Endothelial cell (in vitro differentiated cells): ENCODE measurements at places on chromosomes 4 and X. TPM values are rescaled to one million over a fixed set of nuclear protein-coding genes. Genes with fewer than 3 reads are reported as not detected.

Gene MTNR1A
- total RNA-seq: not detected

Gene EGFL6
- total RNA-seq: not detected

GRCh38 chr4:156811286-156811685 is 160.3 kb downstream of the PDGFC start:
- DNase-seq: no peak

DNA sequence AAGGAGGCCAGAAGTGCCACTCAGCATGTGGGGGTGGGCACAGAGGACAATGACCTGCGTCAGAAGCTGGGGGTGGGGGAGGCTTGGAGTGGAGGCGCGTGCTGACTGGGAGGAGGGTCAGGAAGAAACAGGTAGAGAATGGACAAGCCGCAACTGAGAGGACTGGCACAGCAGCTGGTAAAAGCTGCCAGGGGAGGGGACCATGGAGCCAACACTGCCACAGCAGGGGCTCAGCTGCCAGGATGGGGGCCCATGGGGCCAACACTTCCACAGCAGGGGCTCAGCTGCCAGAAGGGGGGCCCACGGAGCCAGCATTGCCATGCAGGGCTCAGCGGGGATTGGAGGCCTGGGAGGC is 19.1 kb downstream of the RNF212 start:
- DNase-seq: no peak

DNA sequence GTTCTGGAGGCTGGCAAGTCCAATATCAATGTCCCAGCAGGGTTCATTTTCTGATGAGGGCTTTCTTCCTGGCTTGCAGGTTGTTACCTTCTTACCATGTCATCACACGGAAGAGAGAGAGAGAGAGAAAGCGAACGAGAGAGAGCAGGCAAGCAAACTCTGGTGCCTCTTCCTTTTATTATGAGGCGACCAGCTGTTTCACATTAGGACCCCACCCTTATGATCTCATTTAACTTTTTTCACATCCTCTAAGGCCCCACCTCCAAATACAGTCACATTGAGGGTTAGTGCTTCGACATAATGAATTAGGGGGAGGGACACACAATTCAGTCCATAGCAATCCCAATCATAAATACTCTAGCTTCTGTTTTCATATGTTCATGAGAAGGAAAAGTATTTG is 10.6 kb upstream of the GPR174 start:
- DNase-seq: no peak
